ENCODE measurements at places on chromosomes 5 and 9.

DNA sequence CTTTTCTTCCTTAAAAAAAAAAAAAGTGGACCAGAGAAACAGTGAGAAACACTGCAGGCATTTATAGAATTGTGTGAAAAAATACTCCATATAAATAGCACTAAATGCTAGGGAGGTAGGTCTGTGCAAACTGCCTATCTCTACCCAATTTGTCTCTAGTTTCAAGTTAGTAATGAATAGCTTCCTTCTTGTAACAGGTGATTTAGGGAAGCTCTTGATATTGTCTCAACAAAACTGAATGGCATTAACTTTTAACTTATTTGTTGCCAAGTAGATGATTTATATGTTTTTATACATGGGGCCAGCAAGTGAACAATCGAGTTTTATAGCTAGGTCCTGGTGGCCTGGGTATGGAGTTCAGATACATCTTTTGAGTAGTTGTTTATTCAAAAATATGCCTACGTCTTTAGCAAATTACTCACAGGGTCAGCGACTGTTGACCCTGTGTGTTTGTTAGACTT lies 283.6 kb downstream of the NR3C1 start:
- no peak for DNase-seq

DNA sequence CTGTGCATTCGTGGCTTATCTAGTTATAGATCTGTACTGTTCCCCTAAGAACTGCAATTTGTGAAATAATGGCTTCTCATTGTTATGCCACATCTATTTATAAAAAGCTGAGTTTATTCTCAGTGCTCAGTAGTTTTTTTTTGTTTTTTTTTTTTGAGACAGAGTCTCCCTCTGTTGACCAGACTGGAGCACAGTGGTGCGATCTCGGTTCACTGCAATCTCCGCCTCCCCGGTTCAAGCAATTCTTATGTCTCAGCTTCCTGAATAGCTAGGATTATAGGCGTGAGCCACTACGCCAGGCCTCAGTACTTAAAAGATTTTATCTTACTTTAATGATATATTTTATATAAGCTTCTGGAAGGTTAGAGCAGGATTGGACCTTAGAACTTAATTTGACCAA lies 19.0 kb downstream of the SEC61B start:
- no peak for DNase-seq

- DNase-seq, result no peak
Observed at GRCh38 chr9:133579601-133580418, 29.4 kb downstream of the FAM163B start.

DNA sequence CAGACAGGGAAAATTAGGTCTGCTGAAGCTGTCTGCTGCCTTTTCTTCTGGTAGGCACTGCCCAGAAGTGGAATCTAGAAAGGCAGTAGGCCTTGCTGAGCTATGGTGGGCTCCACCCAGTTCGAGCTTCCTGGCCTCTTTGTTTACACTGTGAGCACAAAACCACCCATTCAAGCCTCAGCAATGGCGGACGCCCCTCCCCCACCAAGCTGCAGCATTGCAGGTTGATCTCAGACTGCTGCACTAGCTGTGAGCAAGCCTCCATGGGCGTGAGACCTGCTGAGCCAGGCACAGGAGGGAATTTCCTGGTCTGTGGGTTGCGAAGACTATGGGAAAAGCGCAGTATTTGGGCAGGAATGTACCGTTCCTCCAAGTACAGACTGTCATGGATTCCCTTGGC lies 18.5 kb downstream of the AGTPBP1 start:
- no peak for DNase-seq

DNA sequence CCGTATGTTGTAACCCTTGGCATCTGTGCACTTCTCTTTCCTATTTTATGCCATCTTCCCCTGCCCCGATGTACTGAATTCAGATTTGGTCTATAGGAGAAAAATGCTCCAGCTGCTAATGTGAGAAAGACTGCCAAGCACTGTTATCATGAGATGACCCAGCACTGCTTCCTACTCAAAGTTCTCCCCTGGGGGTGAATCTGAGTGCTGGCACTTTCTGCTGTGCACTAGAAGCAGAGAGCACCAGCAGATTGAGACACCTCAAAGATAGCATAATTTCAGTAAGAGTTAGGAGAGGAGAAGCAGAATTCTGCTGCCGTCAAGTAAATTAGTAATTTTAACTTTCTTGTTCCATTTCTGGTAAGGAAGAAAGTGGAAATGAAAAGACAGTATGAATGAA lies 92.8 kb upstream of the ACOT12 start:
- DNase-seq, result no peak

DNA sequence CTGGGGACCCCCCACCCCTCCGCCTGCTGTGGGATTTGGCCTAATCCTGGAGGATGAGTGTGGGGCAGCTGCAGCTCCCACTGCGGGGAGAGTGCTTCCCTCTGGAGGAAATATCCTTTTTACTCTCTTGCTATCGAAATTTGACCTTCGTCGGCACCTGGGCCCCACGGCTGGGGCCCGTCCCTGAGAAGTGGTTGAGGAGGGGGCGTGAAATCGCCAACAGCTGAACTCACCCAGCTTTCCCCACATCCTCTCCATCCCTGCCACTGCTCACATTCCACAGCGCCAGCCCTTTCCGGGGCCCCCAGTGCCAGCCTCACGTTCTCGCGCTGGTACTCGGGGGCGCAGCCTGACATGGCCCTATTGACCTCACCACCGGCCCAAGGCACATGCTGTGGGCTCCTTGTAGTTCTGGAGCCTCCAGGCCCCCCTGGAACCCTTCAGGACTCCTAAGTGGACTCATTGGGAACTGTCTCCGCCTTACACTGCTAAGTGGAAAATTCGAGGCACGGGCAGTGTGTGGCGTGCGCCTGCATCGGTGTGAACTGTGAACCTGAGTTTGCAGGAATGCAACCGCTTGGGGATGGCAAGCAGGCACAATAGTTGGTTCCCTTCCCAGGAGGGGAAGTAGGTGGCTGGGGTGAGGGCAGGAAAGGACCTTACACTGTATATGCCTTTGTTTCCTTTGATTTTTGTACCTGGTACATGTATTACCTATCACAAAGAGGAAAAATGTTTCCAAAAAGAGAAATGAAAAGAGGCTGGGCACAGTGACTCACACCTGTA lies 19.2 kb downstream of the FGFR4 start:
- DNase-seq, result no peak

GRCh38 chr9:93248386-93249040 lies 64.6 kb downstream of the WNK2 start:
- no peak for DNase-seq

- no peak for DNase-seq
Observed at GRCh38 chr9:137552022-137552768, 516 bp downstream of the MRPL41 start.

All from activated CD4-positive, CD25-positive, alpha-beta regulatory T cell (primary cell).